ENCODE measurements at places on chromosomes 1 and 21.

DNA sequence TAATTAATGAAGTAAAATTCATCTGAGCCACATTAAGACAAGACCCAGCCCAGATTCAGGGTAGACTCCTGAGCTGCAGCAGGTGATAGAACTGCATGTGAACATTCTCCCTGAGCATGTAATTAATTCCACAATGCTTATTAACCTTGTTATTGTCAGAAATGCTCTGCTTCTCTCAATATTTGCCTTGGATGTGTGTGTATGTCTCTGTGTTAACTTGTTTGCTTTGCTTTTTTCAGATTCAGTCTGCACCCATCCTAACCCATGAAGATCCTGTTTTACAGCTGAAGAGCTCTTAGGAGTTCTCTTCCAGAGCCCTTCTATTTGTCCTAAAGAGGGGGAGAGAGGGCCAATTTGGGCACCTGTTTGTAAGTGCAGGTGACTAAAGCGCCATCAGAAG is 143.2 kb upstream of the BMP8A start:
- DNase-seq: no peak

- peak; percentile 53 for DNase-seq
Measured at GRCh38 chr21:36589352-36589971, 109.5 kb upstream of the SIM2 start.

DNA sequence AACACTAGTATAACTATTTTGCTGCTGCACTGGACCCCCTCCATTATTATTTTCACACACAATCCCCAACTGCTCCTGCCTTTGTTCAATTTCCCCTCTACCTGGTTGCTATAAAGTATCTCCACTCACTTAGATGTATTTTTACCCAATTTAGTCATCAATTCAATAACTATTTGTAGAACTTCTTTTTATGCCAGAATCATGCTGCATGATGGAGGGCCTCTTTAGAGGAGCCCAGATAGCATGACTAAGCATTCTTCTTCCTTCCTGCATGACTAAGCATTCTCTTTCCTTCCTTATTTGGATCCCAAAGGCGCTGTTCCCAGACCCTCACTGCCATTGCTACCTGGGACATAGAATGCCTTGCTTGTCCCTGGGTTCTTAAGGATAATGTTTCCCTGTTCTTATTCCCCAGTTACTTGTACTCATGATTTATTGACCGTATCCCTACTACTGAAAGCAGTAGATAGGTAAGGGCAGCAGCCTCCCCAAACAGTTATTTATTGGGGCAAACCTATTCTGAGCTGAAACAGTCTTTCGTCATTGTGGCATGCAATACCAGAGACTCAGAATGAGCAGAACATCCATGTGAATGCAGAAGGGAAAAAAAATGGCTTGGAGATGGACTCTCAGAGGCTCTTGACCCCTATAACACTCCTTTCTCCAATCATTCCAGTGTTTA is 89.3 kb upstream of the AKT3 start:
- no peak for DNase-seq

DNA sequence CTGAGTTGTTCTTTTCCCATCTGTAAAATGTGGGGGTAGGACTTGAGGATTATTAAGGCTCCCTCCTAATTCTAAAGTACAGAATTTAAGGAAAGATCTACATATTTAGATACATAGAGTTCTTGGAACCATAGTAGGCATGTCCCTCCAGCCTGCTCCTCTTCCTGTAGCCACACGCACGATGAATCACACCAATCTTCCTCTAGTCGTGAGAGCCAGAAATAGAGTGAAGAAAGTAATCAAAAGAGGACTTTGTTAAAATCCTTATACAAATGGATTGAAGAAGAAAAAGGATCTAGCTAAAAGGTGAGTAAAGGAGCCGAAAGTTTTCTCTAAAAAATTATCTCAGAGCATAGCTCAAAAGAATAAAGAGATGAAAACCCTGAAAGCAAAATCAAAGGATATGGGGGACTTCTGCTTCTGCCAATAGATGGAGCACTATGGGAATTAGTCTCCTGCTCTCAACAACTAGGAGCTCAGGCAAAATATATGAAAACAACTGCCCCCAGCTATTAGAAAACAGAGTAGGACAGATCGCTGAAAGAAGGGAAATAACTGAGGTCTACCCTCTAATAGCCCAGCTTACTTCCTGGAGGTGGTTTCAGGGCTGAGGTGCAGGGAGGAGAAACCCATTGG is 8.5 kb downstream of the C1orf141 start:
- no peak for DNase-seq

- no peak for DNase-seq
Measured at GRCh38 chr1:89516055-89516454, 8.6 kb upstream of the LRRC8B start.

DNA sequence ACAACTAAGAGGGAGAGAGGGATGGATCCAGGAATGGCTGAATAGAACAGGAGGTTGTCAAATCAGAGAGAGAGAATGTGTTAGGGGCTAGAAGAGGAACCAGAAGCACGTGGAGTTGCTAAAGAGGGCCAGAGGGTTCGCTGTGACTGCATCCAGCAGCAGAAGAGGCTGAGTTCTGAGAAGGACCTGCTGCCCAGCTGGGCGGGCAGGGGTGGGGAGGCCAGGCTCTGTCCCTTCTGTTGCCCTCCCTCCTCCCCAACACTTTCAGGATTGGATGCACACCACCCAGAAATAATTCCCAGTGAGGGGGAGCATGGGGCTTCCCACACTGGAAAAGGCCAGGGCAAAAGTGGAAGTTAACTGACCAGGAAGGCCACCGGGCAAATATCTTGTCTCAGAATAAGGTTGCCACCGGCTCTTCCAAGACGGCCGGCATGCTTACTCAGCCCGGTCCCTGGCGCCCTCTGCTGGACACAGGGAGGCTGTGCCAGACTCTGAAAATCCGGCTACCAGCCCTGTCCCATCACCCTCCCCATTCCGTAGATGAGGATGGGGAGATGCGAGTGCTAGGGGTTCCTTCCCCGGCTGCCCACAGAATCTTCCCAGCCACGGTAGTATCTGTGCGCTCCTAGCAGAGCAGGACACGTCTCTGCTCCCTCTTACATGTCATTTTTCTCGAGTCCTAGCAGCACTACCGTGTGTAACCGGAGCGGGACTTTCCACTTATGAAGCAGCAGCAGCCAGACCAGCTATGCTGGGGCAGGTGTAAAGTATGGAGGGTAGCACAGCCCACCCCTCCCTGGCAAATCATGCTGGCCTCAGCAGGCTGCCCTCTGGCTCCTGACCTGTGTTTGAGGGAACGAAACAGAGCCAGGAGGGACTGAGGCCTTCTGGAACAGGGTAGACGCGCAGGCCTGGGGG is 46.8 kb upstream of the A3GALT2 start:
- peak; percentile 92 for DNase-seq

DNA sequence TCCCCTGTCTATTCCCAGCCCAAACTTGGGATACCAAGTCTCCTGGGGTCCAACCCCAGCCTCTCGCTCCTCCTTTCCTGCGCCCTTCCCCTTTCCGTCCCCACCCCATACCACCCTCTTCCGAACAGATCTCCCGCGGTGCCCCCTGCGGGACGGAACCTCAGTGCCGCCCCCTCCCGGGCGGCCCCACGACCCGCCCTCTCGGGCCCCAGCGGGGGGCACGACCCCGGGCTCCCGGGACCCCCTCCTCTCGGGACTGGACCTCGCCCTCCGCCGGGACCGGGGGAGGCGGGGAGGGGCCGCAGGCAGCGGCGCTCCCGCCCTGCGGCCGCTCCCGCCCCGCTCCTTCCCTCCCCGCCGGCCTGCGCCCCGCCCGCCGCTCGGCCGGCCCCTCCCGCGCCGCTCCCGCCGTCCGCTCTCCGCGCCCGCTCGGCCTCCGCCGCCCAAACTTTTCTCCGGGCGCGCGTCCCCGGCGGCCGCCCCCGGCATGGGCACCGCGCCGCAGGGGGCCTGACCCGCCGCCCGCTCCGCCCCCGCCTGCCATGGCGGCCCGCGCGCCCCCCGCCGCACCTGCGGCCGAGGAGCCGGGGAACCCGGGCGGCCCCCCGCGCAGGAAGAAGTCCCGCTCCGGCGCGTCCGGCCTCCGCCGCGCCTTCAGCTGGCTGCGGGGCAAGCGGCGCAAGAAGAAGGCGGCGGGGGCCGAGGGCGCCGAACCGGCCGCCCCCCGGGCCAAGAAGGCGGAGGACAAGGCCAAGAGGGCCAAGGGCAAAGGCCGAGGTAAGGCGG is 39.0 kb upstream of the SYNC start:
- DNase-seq: no peak

DNA sequence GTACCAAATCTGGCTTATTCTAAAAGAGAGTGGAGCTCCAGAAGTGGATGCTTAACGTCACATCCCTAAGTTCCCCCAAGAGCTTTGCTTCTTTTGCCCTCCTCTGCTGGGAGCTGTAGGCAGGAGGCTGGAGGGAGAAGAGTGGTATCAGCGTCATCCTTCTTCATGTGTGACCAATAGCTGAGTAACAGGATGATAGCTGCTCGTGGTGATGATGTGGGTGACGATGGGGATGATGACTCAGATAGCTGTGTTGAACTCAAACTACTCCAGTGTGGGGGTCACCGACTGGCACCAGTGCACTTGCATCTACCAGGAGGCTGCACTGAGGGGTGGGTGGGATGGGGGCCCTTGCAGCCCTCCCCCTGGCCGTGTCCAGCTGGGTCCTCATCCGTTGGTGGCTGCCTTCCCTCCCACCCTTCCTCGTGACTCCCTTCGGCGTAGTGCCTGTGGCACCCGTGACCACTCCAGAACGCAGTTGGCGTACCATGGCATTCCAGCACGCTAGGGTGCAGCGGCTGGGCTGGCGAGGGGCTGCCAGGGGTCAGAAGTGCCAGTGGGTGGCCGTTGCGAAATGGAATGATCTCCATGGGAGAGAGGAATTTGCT is 1.1 kb downstream of the IGFN1 start:
- DNase-seq: no peak

DNA sequence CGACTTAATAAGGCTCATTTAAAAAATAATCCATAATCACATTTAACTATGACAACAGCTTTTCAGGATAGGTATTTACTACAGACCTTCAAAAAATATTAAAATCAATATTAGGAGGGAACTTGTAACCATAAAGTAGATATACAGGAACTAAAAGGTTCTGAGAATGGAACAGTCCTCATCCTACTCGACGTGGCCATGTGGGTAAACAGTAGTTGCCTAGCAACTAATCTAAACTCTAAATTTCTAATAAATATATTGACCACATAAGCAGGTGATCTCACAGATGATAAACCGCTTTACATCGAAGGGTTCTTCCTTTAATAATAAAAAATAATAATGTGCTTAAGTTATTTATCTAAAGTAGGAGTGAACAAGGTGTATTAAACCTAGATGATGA is 7.9 kb downstream of the AKT3 start:
- no peak for DNase-seq

DNA sequence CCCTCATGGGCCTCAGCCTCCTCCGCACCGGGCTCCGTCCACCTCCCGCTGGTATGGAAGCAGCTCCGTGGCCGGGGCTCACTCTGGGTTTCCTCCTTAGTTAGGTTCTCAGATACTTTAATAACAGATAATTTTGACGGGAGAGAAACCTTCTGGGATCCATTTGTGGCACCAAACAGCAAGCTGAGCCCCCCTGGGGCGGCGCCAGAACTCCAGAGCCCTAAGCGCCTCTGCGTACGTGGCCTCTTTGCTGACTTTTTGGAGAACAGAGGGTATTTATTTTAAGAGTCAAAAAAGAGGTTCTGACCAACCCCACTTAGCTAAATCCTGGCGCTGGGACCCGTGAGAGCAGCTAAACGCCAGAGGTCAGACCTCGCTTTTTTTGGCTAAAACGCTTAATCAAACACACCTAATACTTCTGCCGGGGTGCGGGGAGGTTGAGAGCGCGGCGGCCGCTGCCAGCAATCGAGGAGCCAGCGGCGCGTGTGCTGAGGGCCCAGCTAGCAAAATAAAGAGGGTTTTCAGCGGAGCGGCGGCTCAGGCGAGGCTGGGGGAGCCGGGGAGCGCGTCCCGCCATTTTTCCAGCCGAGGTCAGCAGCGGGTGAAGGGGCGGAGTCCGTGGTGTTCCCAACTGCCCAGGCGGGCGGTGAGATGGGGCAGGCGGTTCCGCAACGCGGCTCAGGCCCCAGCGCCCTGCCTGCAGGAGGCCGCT is 171.7 kb downstream of the PRDM16 start:
- no peak for DNase-seq

- no peak for DNase-seq
Measured at GRCh38 chr1:85387781-85388180, 77.2 kb downstream of the DDAH1 start.

DNA sequence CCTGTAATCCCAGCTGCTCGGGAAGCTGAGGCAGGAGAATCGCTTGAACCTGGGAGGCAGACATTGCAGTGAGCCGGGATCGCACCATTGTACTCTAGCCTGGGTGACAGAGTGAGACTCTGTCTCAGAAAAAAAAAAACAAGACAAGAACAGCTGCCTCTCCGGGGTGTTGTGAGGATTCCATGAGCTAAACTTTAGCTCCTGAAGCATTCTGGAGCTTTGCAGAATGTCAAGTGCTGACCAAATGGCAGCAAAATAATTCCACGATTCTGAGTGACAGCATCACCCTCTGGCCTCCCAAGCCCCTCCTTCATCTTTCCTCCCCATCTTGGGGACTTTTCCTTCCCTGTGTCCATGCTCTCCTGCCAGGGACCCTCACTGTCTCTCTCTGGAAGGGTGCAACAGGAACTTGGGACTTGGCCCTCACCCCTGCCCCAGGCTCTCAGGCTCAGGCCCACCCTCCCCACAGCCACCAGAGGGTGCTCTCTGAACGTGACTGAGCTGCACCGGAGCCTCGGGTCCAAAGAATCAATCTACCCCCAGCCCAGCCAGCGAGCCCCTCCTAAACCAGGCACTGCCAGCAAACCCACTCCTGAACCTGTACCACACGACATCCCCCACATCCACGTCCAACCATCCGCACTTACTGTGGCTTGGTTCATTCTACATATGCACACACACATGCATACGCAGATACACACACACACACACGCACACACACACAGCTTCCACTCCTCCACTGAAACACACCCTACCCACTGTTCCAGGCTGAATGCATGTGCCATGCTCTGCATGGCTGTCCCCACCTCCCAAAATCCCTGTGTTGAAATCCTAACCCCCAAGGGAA is 45.7 kb downstream of the ACOT7 start:
- no peak for DNase-seq

DNA sequence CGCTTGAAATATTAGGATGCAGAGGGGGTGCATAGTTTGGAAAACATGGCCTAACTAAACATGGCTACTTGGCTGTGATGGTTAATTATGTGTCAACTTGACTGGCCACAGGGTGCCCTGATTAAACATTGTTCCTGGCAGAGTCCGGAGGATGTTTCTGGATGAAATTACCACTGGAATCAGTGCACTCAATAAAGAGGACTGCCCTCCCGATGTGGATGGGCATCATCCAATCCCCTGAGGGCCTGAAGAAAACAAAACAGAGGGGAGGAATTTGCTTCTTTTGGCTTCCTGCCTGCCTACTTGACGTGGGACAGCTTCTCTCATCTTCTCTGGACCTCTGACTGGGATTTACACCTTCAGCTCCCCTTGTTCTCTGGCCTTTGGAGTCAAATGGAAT is 79.1 kb upstream of the KCNE2 start:
- DNase-seq: no peak

GRCh38 chr1:20478057-20478635 is 7.9 kb downstream of the CAMK2N1 start:
- DNase-seq: no peak

Measured in lower lobe of right lung (tissue), 2 donors.